Pons (tissue), 1 donor: ENCODE measurements at places on chromosomes 2 and 18.
A peak's percentile ranks its signal among the peaks of the same experiment; 100 is the strongest.

- no peak for DNase-seq
Measured at GRCh38 chr2:229775614-229776313, 61.4 kb upstream of the DNER start.

- no peak for DNase-seq
Measured at GRCh38 chr2:233928594-233929351, 11.6 kb downstream of the TRPM8 start.

DNA sequence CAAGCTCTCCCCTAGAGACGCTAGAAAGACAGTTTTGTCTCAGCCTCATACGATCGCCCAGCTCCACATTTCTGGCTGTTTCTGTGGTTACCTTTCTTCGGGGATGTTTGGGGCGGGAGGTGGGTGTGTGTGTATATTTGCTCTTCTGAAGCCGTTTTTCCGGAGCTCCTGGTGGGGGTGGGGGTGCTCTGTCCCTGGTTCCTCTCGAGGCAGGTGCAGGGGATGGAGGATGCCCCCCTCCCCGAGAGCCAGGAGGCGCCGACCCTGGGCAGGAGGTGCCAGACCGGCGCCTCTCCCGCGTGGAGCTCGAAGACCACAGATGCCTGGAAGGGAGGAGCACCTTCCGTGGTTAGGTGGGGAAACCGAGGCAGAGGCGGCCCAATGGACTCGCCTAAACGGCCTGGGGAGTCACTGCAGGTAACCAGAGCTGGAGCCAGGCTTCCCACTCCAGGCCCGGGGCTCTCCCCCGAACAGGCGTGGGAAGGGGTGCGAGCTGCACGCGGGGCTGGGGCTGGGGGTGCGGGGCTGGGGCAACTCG lies 694 bp upstream of the HPCAL1 start:
- no peak for DNase-seq

DNA sequence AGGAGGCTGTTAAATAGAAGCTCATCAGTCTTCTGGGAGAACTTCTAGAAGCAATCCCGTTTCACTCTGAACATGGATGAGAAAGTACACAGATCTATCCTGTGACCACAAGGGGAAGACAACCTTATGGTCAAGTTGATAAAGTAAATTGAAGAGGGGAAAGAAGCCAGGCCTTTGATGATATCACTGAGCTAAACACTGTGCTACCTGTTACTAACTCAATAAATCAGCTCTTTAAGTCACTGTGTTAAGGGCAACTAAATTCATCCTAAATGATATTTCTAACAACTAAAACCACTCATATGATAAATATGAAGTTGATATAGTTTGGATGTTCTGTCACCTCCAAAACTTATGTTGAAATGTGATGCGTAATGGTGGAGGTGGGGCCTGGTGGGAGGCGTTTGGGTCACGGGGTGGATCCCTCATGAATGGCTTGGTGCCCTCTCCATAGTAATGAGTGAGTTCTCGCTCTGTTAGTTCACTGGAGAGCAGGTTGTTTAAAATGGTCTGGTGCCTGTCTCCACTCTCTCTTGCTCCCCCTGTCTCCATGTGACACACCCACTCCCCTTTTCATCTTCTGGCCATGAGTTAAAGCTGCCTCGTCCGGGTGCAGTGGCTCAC lies 23.6 kb downstream of the OLA1 start:
- DNase-seq = no peak

DNA sequence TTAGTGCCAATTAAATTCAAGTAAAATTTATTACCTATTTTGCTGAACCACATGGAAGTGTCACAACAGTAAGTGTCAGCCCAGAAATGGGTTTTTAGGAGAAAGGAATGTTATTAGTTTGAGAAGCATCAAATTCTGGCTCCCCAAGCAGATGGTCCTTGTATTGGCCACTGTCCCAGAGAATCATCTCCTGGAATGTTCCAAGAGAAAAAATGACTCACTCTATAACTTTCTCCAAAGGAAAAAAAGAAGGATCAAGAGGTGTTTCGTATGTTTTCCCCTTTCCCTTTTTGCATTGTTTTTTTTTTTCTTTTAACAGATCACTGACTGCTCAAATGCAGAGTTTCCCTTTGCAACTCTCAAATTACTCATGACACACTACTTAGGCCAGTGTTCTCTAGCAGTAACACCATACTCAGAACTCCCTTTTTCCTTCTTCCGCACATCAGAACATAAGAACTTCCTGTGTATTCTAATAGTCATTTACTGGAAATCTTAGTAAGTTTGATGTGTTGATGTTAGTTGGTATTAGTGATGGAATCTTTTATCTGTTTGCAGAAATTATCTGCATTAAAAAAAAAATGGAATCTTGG lies 390.3 kb downstream of the GPD2 start:
- DNase-seq = no peak

DNA sequence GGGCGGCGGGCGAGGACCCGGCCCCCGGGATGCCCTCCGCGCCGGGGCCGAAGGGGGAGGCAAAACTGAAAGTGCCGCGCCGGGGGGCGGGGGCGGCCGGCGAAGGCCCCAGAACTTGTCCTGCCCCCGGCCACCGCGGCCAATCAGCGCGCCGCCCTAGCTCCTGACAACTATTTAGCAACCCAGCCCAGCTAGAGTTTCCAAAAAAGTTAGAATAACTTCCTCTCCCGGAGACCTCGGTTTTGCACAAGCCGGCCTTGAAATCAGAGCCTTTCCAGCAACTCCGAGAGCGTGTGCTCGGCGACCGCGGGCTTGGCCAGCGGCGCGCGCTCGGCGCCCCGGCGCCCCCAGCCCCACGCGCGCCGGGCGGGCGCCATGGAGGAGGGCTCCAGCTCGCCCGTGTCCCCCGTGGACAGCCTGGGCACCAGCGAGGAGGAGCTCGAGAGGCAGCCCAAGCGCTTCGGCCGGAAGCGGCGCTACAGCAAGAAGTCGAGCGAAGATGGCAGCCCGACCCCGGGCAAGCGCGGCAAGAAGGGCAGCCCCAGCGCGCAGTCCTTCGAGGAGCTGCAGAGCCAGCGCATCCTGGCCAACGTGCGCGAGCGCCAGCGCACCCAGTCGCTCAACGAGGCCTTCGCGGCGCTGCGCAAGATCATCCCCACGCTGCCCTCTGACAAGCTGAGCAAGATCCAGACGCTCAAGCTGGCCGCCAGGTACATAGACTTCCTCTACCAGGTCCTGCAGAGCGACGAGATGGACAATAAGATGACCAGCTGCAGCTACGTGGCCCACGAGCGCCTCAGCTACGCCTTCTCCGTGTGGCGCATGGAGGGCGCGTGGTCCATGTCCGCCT lies at the start of gene TWIST2:
Gene TWIST2, plus strand, starts transcription at position 245 of the 850 bp plus-strand sequence. Its CDS starts 131 bp downstream, at position 376.
- DNase-seq = peak; percentile 38

DNA sequence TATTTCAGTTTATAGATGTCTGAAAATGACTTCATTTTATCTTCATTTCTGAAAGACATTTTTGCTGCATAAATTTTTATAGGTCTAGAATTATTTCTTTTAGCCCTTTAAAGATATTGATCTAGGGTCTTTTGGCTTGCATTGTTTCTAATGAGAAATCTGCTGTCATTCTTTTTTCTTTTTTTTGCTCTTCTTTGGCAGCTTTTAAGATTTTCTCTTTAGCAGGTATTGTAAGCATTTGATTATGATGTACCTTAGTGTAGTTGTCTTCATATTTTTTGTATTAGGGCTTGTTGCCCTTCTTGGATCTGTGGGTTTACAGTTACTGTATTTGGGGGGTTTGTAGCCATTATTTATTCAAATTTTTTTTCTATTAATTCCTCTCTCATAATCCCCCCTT lies 66.0 kb upstream of the IL1R1 start:
- no peak for DNase-seq

DNA sequence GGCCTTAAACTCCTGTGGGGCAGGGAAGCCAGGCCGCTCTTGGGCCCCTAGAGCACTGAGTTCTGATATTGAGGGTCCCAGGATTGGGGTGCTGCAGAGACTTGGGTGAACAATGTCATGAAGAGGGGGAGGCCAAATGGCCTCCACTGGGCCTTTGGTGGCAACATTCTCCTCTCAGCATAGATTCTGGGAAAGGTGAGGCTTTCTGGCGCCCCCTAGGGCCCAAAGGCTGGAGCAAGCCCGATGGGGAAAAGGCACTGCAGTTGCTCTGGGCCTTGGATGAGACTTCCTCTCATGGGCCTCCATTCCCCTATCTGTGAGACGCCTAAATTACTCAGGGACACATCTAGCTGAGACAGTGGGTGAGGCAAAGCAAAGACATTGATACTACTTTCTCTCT lies 84.8 kb downstream of the ACAA2 start:
- DNase-seq = peak; percentile 36

DNA sequence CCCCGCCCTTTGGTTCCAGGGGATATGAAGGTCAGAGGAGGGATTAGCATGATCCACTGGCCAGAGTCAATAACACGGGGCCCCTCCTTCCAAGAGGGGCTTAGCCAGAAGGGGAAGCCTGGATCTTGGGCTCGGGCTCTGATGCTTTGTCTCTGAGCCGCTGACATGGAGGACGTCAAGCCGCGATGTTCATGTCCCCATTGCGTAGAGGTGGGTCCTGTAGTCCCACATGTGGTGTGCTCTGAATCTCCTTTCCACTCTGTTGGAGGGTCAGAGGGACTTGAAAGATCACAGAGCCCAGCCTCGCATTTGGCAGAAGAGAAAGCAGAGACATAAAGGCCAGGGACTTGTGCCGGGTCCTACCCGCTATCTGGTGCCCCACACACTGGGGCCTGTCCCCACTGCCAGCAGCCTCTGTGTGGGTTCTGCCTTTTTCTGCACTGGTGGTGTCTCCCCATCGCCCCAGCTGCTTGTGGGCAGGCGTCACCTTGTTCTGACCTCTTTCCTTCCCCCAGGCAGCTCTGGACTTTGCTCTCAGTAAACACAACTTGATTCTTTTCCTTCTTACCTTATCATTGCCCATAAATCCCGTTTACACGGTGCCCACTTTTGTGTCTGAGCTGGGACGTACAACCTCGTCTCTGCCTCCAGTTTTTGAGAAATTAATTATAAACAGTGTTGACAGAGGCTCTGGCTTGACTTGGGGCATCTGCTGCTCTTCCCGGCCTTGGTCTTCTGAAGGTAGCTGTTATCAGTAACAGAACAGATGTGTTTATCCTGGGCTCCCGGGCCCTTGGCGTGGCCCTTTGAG lies 48.8 kb downstream of the SH3BP4 start:
- no peak for DNase-seq

DNA sequence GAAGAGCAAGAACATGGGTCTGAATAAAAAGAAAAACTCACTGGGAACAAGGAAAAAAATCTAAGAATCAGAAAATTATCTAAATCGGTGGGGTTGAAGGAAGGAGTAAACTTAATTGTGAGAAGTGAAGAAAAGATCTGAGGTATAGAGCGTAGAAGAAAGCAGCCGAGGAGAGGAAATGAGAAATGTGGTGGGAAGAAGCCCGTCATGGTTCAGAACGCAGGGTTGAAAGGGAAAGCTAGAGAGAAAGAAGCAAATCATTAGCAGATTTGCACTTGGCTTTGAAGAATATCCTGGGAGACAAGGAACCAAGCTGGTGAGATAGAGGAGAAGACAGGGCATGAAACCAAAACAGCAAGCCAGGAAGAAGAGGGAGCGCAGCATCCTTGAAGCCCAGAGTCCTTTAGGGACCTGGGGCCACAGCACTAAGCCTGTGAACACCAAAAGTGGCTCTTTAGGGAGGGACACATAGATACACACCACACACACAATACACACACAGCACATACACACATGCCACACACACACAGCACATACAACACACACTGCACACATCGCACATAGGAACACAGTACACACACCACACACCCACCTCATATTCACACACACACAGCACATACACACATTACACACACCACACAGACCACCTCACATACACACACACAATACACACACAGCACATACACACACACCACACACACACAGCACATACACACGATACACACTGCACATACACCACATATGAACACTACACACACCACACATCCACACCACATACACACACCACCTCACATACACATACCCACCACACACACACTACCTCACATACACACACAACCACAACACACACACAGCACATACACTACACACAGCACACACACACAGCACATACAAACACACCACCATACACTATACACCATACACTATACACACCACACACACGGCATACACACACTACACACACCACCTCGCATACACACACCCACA lies 274.6 kb downstream of the ETAA1 start:
- DNase-seq = no peak

DNA sequence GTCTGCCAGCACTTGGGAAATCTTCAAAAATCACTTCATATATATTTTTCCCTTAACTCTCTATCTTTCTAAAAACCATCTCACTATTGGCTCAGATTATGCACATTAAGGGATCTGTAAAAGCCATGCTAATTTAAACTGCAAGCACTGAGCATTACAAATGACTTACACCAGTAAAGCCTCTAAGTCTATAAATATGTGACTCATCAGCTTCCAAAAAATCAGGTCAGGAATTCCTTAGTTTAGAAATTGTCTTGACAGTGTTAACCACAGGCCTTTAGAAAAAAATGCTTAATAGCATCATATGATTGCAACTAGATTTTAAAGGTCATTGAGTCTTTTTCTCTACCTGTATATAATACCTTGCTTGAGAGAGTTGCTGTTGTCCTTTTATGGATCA lies 1113.6 kb upstream of the PIK3C3 start:
- no peak for DNase-seq

DNA sequence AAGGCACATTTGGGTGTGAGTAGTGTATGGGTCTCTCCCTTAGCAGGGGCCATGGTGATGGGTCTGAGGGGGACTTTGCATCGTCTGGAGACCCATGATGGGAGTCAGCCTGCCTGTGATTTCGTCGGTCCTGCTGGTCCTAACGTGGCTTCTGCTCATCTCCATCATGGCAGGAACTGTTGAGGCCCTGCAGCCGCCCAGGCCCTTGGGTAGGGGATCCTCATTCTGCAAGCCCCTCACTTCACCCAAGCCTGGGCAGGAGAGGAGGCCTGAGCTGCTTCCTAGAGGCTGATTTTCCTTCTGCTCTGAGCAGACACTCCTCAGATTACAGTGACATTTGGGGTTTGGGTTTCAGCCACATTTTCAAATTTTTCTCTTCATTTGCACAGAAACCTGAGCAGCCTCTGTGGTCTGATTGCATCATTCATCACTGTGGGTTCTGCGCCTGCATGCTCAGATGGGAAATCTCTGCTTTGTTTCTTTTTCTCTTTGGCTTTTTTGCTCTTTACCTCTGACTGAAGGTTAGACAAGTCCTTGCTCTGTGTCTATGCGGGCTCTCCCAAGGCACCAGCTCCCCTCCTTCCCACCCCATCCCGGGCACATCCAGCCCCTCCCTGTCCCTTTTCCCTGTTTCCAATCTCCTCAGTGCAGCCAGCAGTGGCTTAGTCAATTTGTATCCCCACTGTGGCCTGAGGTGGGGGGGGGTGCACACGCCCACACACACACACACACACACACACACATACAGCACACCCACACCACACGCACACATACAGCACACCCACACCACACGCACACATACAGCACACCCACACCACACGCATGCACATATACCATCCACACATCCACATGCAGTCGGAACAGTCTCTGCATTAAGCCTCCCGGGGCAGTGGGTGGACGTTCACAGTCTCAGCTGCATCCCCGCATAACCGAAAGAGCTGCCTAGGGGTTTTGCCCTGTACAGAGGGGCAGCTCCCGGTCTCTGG lies 305.4 kb upstream of the HS6ST1 start:
- no peak for DNase-seq

- no peak for DNase-seq
Measured at GRCh38 chr2:212328712-212329496, 209.7 kb downstream of the ERBB4 start.
